ENCODE measurements at places on chromosomes 16 and 17. TPM values are rescaled to one million over a fixed set of nuclear protein-coding genes. Genes with fewer than 3 reads are reported as not detected.

Gene CLEC3A
- not detected for total RNA-seq

Gene CPHXL2
- total RNA-seq: not detected

Gene KIF19
- total RNA-seq: 0.16 TPM

Gene SUZ12
- 14.0 TPM for total RNA-seq

Gene PSKH1
- 18.1 TPM for total RNA-seq

DNA sequence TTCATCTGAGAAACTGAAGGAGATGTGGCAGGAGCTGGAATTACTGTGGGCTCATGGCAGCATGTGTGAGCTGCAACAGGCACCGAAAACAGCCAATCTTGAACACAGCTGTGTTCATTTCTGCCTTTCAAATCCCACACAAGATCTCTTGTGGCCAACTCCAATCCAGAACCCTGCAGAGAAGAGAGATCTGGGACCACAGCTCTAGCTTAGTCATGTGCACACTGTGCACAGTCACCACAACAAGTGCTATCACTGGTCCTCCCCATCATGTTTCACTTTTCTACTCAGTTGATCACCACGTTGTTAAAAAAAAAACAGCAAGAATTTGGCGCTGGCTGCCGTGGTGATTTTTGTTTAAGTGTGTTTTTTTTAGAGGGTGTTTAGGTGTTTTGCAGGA is 254.5 kb upstream of the ELAC2 start:
- DNase-seq: no peak

GRCh38 chr16:181565-182021 is 1.3 kb downstream of the HBQ1 start:
- DNase-seq: peak; percentile 92

DNA sequence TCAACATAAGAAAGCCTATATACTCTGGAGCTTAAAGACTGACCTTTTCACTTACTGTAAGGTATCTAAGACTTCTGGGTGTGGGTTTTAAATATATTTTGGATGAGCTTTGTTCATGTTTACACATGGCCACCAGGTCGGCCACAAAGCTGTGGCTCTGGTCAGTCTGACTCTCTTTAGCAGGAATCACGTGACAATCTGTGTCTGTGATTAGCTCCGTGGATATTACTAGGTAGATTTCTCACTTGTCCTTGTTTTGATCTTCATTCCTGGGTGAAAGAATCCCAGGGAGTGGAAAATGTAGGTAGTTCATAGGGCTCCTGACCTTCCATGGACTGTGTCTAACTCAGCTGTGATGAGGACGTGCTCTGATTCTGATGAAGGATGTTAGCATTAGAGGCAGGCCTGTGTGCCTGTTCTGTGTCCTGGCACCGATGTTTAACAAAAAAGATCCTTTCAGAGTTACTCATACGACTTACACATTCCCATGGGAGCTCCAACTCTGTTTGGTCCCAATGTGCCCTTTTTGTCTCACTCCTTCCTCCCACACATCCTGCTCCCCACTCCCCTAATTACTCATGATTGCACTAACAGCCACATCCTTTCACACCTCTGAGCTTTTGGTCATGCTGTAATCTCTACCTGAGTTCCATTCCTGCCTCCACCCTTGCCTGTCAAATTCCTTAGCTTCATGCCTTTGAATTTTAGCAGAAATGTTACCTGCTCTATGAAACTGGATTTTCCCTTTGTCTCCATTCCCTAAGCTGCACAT is 425.1 kb downstream of the MAF start:
- DNase-seq: no peak

DNA sequence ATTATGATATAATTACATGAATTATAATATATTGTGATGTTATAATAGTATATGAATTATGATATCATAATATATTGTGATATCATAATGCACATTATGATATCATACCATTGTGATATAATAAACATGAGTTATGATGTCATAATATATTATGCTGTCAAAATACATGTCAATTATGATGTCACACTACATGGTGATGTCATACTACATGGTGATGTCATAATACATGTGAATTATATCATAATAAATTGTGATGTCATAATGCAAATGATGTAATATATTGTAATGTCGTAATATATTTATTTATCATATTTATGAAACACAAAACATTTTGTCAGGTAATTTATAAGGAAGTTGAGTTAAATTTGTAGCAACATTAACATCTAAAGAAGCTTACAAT is 1950.1 kb downstream of the TP53TG3F start:
- DNase-seq: no peak

DNA sequence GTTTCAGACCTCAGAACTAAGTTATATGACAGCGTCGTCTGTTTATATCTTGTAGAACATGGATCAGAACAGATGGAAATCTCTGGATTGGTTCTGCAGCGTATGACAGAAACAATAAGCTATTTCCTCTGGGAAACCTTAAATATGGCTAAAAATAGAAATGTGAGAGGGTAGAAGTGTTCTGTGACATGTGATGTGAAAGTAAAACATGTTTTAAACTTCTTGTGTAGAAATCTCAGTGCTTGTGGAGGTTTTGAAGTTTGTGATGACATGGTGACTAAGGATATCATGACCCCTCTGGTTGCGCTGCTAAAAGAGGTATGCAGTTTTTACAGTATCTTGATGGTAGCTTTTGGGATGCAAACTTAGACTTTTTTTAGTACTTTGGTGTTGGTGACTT is 2.8 kb downstream of the HEATR3 start:
- DNase-seq: no peak

Data from Right ventricle myocardium inferior (tissue), 1 donor.